ENCODE measurements at places on chromosomes 1 and 21.

DNA sequence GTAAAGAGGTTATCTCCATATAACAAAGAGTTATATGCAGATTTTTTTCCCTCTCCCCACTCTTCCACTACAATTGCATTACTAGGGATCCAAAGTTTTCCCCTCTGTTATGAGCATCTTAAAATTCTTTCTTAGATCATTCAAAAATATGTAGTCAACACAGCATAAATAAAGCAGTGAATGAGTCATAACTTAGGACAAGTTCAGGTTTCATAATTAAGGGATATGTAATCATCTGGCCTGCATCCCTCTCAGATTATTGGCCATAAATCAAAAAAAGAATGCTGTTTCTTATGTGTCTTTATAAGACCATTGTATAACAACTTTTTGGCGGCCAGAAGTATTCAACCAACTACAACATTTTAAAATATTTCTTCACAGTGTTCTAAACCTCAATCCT is 1526.1 kb downstream of the KCNT2 start:
- no peak for DNase-seq

- no peak for DNase-seq
Observed at GRCh38 chr1:217535601-217536377, 95.1 kb downstream of the GPATCH2 start.

GRCh38 chr1:33805988-33806387 is 57.9 kb upstream of the HMGB4 start:
- DNase-seq: no peak

DNA sequence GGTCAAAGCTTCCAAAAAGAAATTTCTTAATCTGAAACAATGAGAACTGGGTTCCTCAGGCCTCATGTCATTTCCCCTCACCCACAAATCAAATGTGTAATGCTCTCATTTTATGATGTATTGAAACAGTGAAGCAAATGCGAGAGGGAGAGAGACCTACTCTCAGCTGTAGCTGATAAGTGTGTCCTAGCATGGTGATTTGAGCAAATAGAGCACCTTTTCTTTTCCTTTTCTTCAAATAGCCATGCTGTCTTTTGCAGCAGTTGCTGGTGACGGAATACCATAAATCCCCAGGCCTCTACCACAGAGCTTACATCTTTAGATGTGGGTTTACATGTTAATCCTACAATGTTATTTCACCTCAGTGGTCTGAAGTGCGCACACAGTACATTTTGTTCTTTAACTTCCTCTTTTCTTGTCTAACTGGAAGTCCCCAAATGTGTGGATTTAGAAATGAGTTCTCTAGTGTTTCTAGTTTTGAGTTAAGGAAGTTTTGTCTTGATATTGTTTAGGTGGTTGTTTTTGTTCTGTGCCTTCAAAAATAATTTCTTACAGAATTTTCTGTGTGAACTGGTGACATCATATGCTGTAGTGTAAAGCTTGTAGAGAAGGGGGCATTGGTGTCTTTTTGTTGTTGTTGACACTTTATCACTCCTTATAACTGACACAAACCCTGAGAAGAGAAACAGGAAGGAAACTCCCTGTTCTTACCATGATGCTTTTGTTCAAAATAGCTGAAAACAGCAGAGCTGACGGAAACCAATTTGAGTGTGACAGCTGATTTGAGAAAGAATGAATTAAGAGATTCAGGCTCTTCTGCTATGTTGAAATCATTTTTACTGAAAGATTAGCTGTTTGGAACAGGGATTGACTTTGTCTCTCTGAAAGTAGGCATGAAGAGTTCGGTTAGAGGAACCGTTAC is 12.2 kb downstream of the SMAP2 start:
- no peak for DNase-seq

DNA sequence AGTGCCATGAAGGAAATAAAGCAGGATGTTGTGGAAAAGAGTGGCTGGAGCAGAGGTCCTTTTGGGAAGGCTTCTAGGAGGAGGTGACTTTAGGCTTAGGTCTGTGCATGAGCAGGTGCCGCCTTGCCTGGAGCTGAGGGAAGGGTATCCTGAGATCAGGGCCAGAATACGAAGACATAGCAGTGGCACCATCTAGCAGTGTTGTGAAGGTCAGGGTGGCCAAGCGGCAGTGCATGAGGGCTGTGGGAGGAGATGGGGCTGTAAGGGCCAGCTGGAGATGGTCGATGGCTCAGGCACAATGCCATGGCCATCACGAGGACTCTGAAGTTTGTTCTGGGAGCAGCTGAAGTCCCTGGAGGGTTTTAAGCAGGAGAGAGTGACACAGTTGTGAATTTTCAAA is 219.5 kb downstream of the PTPRU start:
- no peak for DNase-seq

DNA sequence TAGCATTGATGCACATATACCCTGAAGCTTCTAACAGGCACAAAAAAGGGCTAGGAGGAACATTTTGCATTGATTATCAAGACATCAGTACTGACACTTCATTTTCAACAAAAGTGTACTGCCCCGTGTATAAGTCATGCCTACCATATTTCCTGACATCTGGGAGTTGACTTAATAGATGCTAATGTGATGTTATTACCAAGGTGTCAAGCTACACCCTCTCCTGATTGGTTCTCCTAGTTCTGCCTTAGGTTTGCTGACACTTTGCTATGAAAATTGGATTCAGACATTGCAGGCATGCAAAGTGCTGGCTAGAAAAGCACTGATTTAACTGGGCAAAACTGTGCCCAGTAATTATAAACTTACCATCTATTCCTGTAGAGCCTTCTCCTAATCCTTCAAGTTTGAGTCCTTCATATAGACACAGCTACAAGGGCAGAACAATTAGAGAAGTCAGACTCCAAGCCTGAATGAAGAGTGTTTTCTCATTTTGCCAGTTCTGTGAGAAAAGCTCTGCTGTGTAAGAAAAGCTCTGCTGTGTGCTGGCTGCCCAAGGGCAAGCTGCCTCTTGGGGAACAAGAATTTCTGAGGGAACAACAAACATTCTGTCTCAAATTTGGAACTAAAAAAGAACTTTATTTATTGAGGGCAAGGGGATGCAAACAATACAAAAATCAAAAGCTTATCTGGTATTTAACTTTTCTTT is 11.2 kb downstream of the S100A10 start:
- no peak for DNase-seq

DNA sequence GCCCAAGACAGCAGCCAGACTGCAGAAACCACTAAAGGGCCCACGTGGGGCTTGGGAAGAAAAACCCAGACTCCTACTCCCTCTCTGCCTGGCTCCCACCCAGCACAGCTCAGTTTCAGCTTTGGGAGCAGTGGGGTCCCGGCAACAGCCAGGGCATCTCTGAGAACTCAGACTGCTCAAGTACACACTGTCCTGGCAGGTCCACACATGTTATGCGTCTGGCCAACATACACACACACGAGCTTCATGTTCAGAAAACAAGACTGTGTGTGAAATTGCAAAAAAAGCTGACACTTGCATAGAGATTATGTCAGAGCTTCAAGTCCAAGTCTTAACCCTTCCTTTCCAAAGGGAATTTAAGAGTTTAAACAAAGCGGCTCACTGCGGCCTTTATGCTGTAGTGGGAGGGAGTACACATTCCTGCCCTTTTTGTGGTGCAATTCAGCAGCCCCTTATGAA is 136.6 kb upstream of the CD34 start:
- peak; percentile 15 for DNase-seq

- peak; percentile 49 for DNase-seq
Observed at GRCh38 chr1:103106426-103107341, 1.6 kb downstream of the COL11A1 start.

DNA sequence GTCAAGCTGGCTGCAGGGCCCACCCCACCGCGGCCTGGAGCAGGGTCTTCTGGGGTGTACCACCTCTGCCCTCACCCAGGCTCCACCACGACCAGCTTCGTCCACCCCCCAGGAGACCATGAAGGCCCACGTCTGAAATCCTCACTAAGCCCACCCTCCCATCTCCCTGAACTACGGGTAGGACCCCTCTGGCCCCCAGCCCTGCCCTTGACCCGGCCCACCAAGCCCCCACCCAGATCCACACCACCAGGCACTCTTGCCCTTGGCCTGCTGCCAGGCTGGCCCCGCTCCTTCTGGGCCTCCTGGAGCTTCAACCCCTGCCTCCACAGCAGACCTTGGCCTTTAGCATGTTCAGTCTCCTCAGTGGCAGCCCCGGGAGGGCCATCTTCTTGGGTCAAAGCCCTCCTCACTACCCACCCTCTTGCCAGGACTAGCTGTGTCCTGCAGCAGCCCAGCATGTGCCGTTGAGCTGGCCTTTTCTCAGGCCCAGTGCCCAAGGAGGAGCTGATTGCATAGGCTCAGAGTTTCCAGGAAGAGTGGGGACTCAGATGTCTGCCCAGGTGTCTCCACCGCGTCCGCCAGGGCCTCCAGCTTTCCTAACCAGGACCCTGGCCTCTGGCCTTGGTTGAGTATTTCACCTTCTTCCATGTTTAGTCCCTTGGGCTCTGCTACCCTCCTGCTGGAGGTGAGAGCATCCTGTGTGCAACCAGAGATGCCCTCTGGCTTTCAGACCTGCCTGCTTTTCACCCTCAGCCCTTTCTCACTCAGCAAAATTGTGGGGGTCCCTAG is 17.7 kb upstream of the SAMD11 start:
- DNase-seq: no peak

- no peak for DNase-seq
Observed at GRCh38 chr21:26179501-26179900, 8.9 kb upstream of the APP start.

DNA sequence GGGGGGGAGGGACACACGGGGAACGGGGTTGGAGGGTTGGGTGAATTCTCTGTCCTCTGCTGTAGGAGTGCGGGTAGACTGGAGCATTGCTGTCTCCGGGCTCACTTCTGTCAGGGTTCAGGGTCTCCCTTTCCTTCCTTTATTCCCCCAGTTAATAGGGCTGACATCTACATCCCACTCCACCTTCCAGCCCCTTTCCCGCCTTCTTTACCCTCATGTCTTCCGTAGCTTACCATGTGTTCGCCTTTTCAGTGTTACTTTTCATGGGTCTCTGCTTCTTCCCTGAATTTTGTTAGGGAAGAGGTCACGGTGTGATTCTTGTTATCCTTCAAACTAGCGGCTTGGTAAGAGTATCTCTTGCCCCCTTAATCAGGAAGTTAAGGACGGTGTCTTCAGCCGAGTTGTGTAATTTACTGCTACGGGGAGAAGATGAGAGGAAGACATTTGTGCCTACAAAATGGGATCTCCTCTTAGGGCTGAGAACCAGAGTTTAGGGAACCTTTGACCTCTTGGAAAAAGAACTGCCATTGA is 917 bp downstream of the RAP1A start:
- peak; percentile 2 for DNase-seq
